ENCODE measurements at places on chromosomes 4 and X. TPM values are rescaled to one million over a fixed set of nuclear protein-coding genes. Genes with fewer than 3 reads are reported as not detected.

MID2 gene
- 15.8 TPM for total RNA-seq

GRCh38 chr4:73856518-73856917 lies 3.4 kb downstream of the PF4V1 start:
- H3K36me3 ChIP-seq, result no peaks in the 10 kb centered on the region
- H3K27me3 ChIP-seq, result peaks cover 6% of the 10 kb centered on the region
- H3K4me1 ChIP-seq, result peaks cover 4% of the 10 kb centered on the region
- no peak for DNase-seq
- H3K4me3 ChIP-seq, result no peak overlapping the region

DNA sequence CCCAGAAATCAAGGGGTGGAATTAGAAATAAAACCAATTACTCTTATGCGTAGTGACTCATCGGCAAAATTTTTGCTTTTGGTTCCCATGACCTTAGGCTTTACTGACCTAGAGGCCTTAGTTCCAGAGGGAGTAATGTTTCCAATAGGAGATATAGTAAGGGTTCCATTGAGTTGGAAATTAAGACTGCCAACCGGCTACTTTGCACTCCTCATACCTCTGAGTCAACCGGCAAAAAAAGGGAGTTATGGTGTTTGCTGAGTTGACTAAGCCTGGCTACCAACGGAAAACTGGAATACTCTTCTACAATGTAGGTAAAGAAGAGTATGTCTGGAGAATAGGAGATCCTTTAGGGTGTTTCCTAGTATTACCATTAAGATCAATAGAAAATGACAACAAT lies 919.8 kb downstream of the CENPC start:
- no peaks in the 10 kb centered on the region for H3K4me1 ChIP-seq
- no peaks in the 10 kb centered on the region for H3K36me3 ChIP-seq
- H3K4me3 ChIP-seq, result no peak overlapping the region
- DNase-seq, result no peak

FRMPD4 gene
- total RNA-seq, result not detected

DNA sequence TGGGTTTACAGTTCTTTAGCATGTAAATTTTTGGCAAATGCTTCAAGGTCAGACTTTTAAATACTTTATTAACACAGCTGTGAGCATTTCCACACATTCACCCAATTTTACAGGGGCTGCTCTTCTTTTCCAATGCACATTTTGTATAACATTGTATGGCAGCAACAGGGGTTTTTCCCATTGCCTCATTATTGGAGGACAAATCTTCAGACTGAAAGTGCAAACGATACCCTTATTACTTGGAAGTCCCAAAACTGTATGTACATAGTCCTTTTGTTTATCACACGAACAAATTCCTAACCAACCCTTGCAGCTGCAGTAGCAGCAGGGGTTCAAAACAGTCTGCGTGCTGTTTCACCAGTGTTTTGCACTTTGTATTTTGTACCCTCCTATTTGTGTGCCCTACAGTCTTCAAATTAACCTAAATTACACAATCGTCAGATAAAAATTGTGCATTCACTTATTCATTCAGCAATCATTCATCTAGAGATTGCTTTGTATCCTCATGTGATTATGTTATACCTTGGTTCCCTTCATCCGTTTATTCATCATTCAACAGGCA lies 330.7 kb upstream of the RASGEF1B start:
- H3K27ac ChIP-seq, result no peak overlapping the region
- DNase-seq, result no peak
- no peaks in the 10 kb centered on the region for H3K36me3 ChIP-seq
- H3K4me1 ChIP-seq, result peaks cover 27% of the 10 kb centered on the region

NAAA gene
- total RNA-seq, result 31.6 TPM
